Right ventricle myocardium superior (tissue), 1 donor: ENCODE measurements at places on chromosomes 7 and 10. TPM values are rescaled to one million over a fixed set of nuclear protein-coding genes. Genes with fewer than 3 reads are reported as not detected.

GRCh38 chr7:101160910-101161309 lies 4.5 kb downstream of the VGF start:
- no peak for DNase-seq

The CDH23 gene
- 3.7 TPM for total RNA-seq

GRCh38 chr7:148929176-148929575 lies 45.1 kb upstream of the EZH2 start:
- no peak for DNase-seq

The ABCB1 gene
- 3.2 TPM for total RNA-seq

- DNase-seq = no peak
Observed at GRCh38 chr7:122736183-122736582, 33.5 kb upstream of the RNF148 start.

DNA sequence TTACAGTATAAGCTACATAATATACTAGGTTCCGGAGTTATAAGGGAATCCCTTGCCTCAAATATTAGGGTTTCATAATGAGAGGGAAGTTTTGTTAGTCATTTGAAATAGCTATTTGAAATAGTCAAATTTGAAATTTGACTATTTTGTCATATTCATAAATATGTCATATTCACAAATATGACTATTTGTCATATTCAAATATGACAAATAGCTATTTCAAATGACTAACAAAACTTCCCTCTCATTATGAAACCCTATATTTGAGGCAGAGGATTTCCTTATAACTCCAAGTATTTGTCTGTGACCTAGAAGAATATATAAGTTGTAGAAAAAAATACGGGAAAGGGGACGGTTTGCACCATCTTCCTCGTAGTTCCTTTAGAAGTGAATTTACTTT lies 76.6 kb downstream of the HDAC9 start:
- DNase-seq = no peak

GRCh38 chr10:98286419-98286818 lies 18.4 kb upstream of the LOXL4 start:
- DNase-seq = no peak
